ENCODE measurements at places on chromosomes 5 and 9. TPM values are rescaled to one million over a fixed set of nuclear protein-coding genes. Genes with fewer than 3 reads are reported as not detected.

DNA sequence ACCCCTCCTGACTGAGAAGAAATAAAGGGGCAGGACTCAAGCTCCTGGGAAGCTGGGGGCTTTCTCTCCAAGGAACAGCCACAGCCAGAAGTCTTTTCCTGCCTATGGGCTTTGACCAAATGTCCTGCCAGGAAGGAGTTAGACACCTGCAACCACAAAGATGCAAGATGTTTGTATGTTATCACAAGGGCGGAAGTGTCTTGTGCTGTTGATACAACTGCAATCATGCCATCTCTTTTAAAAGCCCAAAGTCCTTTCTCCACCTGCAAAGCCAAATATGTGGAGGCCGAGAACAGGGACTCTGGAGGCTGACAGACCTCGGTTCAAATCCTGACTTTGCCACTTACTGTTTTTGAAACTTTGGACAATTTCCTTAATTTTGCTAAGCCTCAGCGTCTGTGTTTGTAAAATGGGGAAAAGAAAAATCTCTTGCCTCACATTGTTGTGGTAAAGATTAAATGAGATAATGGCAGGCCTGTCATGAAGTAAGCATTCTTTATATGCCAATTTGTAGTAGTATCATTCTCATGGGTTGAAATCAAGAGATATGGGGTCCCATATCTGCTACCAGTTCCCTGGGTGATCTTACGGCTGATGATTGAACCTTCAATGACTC is 17.0 kb downstream of the HRH2 start:
- DNase-seq: no peak
- H3K27ac ChIP-seq: no peak overlapping the region
- no peak overlapping the region for H3K4me3 ChIP-seq
- no peaks in the 10 kb centered on the region for H3K36me3 ChIP-seq

DNA sequence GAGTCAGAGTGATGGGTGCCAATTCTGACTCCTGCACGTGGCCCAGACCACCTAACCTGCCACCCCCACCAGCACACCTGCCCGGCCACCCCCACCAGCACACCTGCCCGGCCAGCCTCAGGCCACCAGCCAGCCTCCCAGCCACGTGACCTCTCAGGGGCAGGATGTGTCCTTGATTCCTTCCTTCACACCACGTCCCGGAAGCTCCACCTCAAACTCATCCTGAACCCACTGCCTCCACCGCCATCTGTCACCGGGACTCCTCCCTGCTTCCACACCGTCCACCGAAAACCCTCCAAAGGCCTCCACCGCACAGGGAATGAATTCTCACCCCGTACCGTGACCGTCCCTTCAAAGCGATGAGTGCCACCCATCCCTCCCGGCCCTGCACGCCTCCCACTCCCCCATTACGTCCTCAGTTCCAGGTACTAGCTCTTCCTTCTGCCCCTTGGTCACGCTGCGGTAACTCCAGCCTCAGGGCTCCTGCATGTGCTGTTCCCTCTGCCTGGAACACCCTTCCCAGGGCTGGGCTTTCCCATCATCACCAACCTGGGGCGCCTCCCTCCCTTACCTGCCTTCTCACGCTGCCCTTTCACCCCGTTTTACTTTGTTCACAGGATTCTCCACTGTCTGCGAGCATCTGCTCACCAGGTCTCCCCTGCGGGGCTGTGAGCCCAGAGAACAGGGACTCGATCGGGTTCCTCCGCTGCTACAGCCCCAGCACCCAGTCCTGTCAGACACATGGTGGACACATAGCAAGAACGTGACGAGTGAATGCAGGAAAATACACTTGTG is 82.9 kb downstream of the ADAMTS2 start:
- H3K4me1 ChIP-seq: peaks cover 19% of the 10 kb centered on the region
- no peaks in the 10 kb centered on the region for H3K27me3 ChIP-seq
- H3K36me3 ChIP-seq: no peaks in the 10 kb centered on the region
- no peak overlapping the region for H3K4me3 ChIP-seq
- DNase-seq: no peak

GRCh38 chr9:1156794-1157550 is 106.8 kb downstream of the DMRT2 start:
- no peak overlapping the region for H3K27ac ChIP-seq
- H3K27me3 ChIP-seq: no peaks in the 10 kb centered on the region
- H3K36me3 ChIP-seq: no peaks in the 10 kb centered on the region
- no peaks in the 10 kb centered on the region for H3K4me1 ChIP-seq
- no peak for DNase-seq
- H3K4me3 ChIP-seq: no peak overlapping the region

IL4 gene
- not detected for total RNA-seq

RXRA gene
- total RNA-seq: 35.9 TPM

All from stomach (tissue), 19 donors.